Stimulated activated CD8-positive, alpha-beta memory T cell treated with anti-CD3 and anti-CD28 coated beads, Interleukin-7, amount 100 ng/mL, for 1 hour (primary cell): ENCODE measurements at places on chromosomes 1 and 21.

- no peak for DNase-seq
Measured at GRCh38 chr1:31031330-31032143, 34.0 kb downstream of the PUM1 start.

- DNase-seq, result no peak
Measured at GRCh38 chr21:37874481-37874880, 41.8 kb downstream of the KCNJ6 start.

GRCh38 chr21:28540514-28540913 is 452.2 kb downstream of the LTN1 start:
- no peak for DNase-seq

GRCh38 chr1:44276901-44277300 is 63.6 kb downstream of the DMAP1 start:
- no peak for DNase-seq

- no peak for DNase-seq
Measured at GRCh38 chr1:43688594-43689000, 18.7 kb upstream of the ST3GAL3 start.

DNA sequence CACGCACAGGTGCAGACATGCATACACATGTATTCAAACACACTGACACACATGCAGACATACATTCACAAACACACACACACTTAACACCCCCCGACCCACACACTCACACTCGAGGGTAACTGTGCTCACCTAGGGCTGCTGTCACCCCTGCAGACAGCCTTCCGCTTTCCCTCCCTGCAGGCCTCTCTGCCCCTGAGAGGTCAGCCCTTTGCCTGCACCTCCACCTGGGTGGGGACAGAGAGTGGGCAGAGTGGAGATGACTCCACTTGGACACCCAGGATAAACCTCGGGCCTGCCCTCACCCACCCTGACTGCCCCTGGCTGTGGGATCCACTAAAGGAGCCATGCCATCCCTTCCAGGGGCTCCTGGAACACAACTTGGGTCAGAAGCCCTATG is 264.3 kb downstream of the PTPRU start:
- no peak for DNase-seq

DNA sequence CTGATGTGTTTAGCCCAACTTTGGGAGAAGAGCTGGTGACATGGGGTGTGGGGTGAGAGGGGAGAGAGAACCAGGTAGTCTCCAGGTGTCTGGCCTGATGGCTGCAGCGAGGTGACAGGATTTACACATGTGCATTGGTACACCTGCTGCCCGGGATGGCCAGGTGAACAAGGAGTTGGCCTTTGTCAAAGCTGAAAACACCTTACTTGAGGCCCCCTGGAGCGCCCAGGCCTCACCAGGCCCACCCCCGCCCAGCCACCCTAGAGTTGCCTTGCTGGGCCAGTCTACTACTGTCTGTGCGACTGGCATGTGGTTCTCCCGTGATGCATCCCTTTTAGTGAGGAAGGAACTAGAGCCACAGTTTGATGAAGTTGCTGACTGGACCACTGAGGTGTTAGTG is 90.5 kb downstream of the ADARB1 start:
- no peak for DNase-seq

DNA sequence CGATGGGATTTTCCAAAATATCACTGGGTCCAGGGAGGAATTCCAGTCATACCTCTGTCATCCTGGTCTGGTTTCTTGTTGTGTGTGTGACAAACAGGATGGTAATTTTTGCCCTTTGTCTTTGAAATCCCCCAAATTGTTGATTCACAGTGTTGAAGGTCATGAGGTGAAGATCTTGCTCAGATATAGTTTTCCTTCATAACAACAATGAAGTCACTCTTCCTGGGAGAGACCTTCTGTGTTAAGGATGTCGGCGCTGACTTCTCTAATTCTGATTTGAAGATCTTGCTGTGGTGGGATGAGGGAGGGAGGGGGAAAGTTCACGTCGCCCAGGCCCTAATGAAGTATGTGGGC is 32.2 kb upstream of the MPZL1 start:
- DNase-seq, result no peak

- DNase-seq, result no peak
Measured at GRCh38 chr1:204087893-204088528, 15.1 kb downstream of the SOX13 start.

DNA sequence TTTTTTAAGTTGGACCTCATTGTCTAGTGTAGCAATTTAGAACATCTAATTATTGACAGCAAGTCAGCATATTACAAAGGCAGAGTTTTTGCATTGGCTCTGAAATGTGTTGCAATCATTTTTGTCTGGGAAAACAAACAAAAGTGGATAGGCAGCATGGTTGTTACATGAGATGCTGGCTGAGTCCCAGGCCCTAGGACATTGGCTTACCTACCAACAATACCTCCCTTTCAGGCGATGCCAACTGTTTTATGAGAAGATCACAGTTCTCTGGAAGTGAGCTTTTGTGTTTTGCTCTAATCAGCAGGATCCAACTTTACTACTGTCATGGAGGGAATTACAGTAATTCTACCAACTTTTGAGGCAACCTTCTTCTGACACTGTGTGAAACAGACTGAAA is 71.5 kb upstream of the CXADR start:
- DNase-seq, result no peak

DNA sequence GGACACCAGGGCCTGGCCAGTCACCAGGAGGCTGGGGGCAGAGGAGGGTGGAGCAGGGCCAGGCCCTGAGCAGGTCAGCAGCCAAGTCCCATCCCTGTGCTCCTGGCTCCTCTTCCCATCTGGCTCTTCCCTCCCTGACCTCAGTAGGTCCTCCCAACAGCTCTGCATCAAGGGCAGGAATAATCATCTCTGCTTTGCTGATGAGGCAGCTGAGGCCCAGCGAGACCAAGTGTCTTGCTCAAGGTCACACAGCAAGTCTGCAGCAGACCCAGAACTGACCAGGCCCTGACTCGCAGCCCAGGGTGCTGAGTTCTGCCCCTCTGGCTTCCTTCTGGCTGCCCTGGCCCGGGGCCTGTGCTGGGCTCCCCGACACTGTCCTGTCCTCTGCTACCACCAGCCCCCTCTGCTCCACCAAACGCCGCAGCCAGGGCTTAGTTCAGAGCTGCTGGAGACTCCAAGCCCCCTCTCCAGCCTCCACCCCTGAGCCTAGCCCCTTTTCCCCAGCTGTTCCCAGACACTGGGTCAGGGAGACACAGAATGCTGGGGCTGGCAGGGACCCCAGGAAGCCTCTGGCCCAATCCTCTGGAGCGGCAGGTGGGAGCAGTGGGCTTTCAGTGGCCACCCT is 224.9 kb downstream of the PTPRU start:
- DNase-seq, result no peak

GRCh38 chr1:183417772-183418491 is at the start of gene NMNAT2:
TSS of gene NMNAT2 (minus strand) at chr1:183418380. CDS start at chr1:183418267, 113 bp downstream.
- DNase-seq, result no peak

DNA sequence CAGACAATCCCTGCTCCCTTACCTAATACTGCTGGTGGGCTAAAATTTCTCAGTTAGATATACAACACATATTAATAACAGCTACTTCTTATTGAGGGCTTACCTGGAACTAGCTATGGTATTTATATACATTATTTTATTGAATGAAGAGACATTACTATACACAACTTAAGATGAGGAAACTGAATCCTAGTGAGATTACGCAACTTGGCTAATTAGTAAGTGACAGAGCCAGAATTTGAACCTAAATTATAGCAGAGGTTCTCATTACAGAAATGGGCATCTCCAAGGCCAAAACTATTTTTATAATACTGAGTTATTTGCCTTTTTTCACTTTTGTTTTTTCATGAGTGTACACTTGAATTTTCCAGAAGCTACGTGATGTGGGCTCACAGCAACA is 44.5 kb upstream of the SMYD2 start:
- DNase-seq, result no peak

- DNase-seq, result no peak
Measured at GRCh38 chr1:245396615-245397014, 241.8 kb downstream of the KIF26B start.

- DNase-seq, result no peak
Measured at GRCh38 chr1:116092752-116093489, 18.3 kb upstream of the MAB21L3 start.

- DNase-seq, result no peak
Measured at GRCh38 chr1:192559115-192560006, 16.2 kb upstream of the RGS1 start.

- no peak for DNase-seq
Measured at GRCh38 chr1:180280617-180281016, 50.6 kb downstream of the LHX4 start.

GRCh38 chr1:151237678-151238466 is 16.7 kb upstream of the PSMD4 start:
- no peak for DNase-seq

- no peak for DNase-seq
Measured at GRCh38 chr1:83065952-83066727, 932.8 kb downstream of the TTLL7 start.

DNA sequence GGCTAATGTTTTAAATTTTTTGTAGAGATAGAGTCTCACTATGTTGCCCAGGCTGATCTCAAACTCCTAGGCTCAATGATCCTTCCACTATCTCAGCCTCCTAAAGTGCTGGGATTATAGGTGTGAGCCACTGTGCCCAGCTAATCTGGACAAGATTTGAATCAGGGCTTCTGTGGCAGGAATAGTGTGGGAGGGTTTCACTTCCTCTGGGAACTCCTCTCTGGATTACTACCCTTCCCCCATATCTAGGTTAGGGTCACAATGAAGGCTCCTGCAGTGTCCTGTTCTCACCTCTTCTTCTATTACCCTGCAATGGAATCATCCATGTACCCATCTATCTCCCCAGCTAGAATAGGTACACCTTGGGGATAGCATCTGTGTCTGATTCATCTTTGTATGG is 133.6 kb upstream of the RAB4A start:
- DNase-seq, result no peak
